Stimulated activated CD4-positive, alpha-beta T cell treated with anti-CD3 and anti-CD28 coated beads, Interleukin-15, amount 100 ng/mL, for 48 hours (primary cell): ENCODE measurements at places on chromosomes 13 and 19.

DNA sequence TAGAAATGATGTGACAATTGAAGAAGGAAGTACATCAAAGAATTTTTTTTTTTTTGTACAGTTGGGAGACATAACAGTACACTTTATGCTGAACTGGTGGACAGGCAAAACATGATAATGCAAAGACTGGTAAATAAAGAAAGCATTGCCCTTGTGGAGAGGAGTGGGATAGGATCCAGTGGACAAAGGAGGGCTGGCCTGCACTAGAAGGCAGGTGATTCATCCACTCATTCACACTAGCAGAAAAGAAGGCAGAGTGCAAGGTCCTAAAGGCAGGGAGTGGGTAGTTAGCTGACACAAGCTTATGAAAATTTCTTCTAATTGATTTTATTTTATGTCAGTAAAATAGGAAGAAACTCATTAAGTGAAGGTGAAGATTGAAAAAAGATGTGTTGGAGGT, 17.6 kb upstream of the NALCN start:
- DNase-seq, result no peak

DNA sequence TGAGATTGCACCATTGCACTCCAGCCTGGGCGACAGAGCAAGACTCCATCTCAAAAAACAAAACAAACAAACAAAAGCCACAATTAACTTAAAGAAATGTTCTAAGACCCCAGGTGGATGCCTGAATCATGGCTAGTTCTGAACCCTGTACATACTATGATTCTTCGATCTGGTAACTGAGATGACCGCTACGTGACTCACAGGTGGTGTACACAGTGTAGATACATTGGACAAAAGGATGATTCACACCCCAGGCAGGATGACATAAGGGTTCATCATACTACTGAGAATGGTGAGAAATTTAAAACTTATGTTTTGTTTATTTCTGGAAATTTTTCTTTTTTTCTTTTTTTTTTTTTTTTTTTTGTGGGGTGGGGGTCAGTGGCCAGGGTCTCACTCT, 6.5 kb downstream of the ZNF426 start:
- no peak for DNase-seq

GRCh38 chr13:57314897-57315520, 148.0 kb downstream of the PRR20E start:
- no peak for DNase-seq

DNA sequence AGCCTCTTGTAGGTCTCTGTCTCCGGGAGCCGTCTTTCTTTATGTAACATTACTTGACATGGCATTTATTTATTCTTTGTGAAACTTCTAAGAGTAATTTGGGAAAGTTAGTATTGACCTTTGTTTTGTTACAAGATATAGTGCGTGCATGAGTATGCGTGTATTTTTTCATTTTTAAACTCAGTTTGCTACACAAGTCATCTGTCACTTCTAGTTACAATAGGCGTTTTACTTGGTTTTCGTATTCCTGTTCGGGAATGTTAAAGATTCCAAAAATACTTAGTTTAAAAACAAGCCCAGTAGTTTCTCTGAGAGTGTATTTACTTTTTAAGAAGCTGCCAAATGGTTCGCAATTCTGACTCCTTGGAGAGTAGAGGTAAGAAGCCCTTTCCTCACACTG, 3.2 kb downstream of the PDS5B start:
- DNase-seq, result no peak

DNA sequence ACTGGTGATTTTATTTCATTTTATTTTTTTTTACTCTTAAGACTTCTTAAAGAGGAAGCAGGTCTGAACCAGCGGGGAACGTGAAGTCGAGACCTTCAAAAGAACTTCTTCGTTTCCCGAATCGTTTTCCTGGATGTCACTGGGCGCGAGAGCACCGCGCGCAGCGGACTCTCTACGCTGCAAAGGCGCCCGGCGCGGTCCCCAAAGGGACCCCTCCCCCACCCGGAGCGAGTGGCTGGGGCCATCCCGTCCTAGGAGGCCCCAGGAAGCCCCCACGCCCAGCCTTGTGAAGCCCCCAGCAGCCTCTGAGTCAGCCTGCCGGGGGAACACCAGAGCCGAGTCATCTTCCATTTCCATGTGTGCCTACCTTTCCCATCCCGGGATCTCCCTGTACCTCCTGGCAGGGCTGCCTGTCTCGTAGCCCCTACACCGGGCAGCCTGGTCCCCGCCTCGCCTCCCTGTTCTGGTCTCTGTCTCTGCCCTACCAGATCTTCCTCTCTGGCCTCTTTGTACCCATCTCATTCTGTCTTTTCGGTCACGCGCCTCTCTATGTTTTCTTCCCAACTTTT, 608 bp downstream of the CD70 start:
- DNase-seq, result no peak

GRCh38 chr13:111912453-111912866, 154.5 kb upstream of the SOX1 start:
- no peak for DNase-seq

GRCh38 chr13:109955598-109955997, 169.2 kb upstream of the IRS2 start:
- DNase-seq, result no peak

DNA sequence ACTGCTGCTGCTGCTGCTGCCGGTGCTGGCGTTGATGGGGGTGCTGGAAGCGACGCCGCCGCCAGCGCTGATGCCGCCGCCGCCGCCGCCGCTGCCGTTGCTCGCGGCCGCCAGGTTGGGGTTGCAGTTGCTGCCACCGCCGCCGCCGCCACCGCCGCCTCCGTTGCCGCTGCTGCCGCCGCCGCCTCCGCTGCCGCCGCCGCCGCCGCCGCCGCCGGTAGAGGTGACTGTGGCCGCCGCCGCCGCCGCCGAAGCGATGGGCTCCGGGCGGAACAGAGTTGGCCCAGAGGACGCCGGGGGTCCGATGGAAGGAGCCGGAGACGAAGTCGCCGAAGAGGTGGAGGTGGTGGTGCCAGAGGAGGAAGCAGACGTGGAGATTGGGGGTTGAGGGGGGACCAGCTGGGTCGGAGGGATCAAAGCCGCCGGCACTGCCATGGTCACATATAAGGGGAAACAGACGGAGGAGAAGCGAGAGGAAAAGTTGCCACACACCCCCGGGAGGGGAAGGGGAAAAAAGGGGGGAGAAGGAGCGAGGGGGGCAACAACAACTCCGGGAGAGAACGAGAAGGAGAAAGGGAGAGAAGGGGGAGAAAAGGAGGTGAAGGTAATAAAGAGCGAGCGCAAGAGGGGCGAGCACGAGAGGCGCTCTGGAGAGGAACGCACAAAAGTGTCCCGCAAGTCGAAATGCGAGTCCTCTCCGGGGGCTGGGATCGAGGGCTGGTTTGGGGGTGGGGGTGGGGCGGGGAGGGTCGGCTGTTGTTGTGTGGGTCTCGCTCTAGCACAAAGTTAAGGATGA, 471 bp downstream of the DACH1 start:
- no peak for DNase-seq

DNA sequence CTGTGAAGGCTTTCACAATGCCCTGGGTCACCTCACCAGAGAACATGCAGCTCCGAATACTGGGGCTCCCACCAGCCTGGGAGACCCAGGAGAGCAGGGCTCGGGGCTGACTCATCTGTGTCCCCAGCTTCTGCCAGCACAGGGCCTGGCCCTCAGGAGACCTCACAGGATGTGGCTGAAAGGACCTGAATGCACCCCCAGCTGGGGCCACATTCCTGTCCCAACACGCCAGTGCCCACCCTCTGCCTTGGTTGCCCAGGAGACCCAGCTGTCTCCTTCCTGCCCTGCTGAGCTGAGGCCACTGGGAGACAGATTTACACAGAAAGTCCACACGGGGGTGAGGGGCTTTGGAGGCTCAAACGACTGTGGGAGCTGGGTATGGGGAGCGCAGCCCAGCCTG, 11.9 kb downstream of the BCAT2 start:
- DNase-seq, result no peak

GRCh38 chr19:46862503-46862834, 1.7 kb downstream of the ARHGAP35 start:
- DNase-seq, result no peak

DNA sequence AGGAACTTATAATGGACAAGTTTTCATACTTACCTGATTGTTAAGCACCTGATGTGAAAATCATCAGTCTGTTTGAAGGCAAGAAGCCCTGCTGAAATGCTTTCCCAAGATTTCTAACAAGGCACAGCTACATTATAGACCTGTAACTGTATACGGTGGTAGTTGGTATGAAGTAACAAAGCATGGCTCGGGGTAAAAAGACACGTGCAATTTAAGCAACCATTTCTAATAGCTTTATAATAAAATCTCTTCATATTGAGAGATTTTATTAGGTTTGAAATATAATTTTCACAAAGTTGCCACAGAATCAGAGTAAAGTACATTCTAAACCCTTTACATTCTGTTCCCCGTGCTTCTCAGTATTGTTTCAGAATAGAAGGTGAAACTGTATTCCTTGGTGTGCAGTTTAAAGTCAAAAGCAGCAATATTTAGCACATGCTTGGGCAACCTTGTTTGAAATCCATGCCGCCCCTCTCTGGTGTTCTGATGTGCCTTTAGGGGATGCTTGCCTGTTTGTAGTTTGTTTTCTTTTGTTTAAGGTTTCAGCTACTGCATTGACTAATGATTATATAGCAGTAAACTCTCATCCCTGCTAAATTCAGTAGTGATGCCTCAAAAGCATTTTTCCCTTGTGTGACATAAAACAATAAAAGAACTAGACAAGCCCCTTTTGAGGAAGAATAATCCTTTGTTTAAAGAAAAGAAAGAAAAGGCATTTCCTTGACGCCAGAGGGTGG, 125.2 kb upstream of the OBI1 start:
- DNase-seq, result no peak

DNA sequence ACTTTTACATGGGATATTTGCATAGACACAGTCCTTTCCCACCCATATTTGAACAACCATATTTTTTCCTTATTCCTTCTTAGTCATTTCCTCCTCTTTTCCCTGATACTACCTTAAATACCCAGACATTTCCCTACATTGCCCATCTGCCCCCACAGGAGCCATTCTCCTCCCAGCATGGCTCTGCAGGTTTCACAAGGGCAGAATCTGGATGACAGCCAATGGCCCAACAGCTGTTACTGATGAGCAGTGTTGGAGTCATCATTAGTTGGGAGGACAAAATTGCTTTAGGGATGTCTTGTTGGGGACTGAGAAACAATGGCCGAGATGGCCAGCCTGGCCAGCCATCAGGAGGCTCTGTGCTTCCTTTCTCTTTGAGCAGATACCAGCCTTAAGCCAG, 209.5 kb downstream of the KLF5 start:
- DNase-seq, result no peak
